ENCODE measurements at places on chromosomes 1 and 21. TPM values are rescaled to one million over a fixed set of nuclear protein-coding genes. Genes with fewer than 3 reads are reported as not detected.

GRCh38 chr21:16644685-16645084 lies 868.2 kb upstream of the CXADR start:
- DNase-seq = no peak

- no peak for DNase-seq
These were observed 3.8 kb upstream of the GNG5 start for GRCh38 chr1:84510165-84510564.

Gene PRELP
- not detected for total RNA-seq

Gene TNFRSF1B
- total RNA-seq = 21.1 TPM

Gene NHLH2
- not detected for total RNA-seq

- no peak for DNase-seq
These were observed 25.7 kb downstream of the DMRTB1 start for GRCh38 chr1:53484705-53485477.

Gene LRRC53
- total RNA-seq = not detected

DNA sequence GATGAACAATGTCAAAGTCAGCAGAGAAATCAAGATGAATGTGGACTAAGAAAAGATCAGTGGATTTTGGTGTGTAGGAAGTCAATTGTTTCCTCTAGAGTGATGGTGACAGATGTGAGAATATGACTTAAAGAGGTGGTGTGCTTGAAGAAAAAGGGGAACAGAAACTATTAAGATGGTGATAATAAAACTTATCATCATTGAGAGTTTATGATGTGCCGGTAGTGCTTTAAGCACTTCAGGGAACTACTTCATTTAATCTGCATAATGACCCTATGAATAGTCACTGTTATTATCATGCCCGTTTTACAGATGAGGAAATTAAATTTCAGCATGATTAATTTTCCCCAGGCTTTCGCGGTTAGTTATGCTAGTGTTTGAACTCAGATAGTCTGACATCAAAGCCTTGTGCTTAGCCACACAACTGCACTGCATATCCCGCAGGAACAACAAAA lies 246.9 kb upstream of the LRRC7 start:
- no peak for DNase-seq

DNA sequence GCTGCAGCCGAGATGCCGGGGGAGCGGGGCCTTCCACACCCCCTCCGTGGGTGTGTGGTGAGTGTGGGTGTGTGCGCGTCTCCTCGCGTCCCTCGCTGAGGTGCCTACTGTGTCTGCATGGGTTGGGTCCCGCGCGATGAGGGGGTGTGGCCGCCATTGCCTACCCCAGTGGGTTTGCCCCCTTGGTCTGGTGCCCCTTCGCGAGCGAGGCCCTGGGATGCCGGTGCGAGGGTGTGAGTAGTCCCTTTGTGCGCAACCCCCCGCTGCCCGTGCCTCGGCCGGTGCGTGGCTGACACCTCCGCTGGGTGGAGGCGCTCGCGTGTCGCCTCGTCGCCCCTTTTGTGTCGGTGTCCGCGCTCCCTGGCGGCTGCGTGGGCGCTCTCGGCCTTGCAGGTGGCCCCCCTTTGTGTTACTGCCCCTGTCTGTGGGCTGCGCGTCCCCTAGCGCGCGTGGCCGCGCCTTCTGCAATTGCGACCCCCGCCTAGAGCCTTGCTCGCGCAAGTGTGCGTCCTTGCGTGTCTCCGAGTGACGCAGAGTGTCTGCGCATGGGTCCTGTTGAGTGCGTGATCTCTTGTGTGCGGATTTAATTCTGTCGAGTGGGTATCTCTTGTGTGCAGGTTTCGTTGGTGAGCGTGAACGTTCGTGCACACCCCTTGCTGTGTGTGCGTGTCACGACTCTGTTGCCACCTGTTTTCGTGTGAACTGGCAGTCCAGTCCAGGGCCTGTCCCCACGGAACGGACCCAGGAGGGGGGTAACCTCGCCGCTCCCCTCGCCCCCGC lies 553 bp downstream of the TTC3 start:
- DNase-seq = no peak

Gene MCOLN2
- 0.18 TPM for total RNA-seq

- DNase-seq = no peak
These were observed 46.8 kb upstream of the TARDBP start for GRCh38 chr1:10965546-10966226.

Gene CCDC30
- 0.60 TPM for total RNA-seq

GRCh38 chr21:45427331-45428271 lies 22.6 kb downstream of the COL18A1 start:
- peak; percentile 67 for DNase-seq

DNA sequence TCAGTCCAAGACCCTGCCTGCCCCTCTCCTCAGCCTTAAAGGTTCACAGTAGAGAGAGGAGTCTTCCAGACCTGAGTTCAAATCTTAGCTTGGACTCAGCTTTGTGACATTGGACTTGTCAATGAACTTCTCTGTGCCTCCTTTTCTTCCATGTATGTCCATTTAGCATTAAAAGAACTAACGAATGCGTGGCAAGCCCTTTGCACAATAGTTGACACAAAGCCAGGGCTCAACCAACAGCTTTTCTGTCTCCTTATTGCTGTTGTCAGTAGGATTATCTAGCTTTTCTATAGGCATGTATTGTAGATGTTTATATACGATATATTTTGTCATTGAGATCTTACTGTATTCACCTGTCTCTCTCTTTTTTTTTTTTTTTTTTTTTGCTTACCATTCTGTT lies 450.8 kb downstream of the PTPRU start:
- no peak for DNase-seq

- DNase-seq = no peak
These were observed 765 bp upstream of the BMP8A start for GRCh38 chr1:39490596-39491145.

GRCh38 chr1:215720126-215720525 lies 153.0 kb downstream of the KCTD3 start:
- DNase-seq = no peak

- DNase-seq = no peak
These were observed 4.9 kb upstream of the EPS15 start for GRCh38 chr1:51523931-51524330.

GRCh38 chr1:17674726-17675500 lies 80.2 kb upstream of the ACTL8 start:
- DNase-seq = no peak

DNA sequence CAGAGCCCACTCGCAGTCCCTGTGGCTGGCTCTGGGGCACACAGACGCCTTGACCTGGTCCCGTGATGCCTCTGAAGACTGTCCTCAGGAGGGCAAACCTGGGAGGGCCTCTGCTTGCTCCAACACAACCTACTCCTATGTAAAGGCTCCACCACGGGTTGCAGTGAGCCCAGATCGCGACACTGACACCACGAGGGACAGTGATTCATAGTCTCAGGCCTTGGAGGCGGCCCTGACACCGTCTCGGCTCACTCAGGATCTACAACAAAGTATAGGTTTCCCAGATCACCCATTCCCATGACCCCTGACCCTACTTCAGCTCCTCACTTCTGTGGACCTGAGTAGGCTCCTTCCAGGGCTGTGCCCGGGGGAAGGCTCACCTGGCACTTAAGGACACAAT lies 28.0 kb downstream of the NOL9 start:
- no peak for DNase-seq

GRCh38 chr1:82499022-82499421 lies 698.3 kb downstream of the ADGRL2 start:
- DNase-seq = no peak

Gene DTL
- 24.5 TPM for total RNA-seq
